ENCODE measurements at places on chromosomes 2 and 18.

DNA sequence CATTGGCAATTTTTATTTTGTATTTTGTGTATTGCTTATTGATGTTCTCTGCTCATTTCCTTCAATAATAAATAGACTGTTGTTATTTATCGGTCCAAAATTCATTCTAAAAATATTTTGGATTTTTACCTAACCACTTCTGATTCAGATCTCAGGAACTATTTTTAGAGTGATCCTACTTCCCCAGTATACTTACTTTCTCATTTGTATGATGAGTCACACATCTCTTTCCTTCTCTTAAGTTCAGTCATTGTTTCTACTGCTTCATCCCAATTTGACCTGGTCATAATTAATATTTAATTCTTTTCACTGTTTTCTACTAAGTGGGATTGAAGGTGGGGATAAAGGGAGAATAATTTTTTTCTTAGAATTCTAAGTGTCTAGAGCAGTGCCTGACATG is 75.1 kb downstream of the AGPS start:
- no peak for DNase-seq

DNA sequence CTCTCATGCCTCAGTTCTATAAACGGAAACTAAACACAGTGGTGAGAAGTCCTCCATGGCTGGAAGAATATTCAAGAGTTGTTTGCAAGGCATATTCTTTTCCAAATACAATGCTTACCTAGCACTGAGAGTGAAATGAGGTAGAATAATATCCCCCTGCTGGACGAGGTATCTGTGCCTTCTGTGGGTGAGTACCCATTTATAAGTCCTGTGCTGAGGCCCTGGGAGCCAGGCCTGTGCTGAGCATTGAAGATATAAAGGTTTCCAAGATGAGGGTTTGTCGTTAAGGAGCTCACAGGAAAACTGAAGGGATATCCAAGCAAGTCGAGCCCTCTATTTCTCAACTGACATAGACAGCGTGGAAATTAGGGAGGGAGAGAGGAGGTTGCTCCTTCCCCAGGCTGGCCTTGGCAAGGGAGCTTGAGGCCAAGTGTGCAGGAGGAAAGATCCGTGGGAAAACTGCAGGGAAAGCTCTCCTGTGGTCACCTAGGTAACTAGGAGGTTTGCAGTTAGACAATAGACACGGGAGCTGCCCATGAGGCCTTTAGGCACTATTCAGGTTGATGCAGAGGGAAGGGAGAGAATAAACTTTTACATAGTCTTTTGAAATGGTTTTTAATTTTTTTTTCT is 17.6 kb downstream of the PTPRM start:
- DNase-seq = no peak

DNA sequence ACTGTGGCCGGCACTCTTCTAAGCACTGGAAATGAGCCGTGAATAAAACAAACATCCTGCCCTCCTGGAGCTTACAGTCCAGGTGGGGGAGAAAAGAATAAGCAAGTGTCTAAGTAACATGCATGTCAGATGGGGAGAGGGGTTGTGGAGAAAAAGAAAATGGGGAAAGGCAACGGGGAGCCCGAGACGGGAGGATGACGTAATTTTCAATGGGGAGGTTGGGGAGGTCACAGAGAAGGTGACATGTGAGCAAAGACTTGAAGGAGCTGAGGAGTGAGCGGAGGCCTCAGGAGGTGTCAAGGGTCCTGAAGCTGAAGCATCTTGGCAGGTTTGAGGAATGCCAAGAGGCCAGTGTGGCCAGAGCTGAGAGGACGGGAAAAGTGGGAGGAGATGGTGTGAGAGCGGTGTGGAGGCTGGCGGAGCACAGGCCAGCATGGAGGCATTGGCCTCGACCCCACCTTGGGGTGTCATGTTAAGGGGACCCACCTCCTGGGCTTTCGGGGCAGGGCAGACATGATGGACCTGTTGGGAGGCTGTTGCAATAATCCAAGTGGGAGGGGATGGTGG is 15.0 kb upstream of the NTSR2 start:
- no peak for DNase-seq

GRCh38 chr2:206480161-206480560 is 36.8 kb downstream of the ADAM23 start:
- no peak for DNase-seq

DNA sequence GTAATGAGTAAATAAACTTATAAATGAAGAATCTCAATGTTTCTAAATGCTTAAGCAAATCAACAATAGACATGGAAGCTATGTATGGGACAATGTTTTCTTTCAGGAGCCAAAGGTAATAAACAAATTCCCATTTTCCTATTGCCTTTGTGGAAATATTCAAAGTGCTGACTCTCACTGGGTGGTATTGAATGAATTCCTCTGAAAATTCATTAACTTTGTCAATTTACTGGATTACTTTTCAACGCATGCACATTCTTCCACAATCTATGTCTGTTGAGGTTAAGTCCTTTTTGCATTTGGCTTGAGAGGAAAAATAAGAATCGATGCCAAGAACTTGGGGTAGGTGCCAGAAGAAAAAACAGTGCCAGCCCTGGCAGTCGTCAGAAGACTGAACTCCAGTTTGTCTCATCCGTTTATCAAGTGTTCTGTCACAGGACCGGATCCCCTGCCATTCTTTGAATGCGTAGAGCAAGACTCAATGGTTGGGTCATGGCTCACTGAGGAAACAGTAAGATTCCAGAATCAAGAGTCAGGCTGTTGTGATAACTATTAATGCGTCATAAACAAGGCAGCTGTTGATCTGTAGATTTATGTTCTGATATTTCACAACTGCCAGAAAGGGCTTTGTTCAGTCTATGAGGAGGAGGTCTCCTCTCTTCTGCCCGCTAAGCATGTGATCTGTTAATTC is 133.3 kb downstream of the GFPT1 start:
- DNase-seq = peak; percentile 3

DNA sequence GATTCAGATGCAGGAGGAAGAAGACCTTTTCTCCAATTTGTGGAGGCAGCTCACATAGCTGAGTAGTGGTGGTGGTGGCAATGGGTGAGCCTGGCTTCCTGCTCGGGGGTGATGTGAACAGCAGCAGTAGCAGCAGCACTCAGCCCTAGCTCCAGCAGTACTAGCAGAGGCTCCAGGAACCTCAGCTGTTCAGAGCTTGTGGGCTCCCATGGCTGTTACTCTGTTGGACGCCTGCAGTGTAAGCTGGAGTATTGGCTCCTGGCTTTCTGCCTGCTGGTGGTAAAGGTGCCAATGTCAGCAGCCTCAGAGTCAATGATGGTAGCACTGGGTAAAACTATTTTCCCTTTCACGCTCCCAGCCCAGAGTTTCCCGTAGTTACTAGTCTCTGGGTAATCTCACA is 3.1 kb upstream of the SEH1L start:
- no peak for DNase-seq

GRCh38 chr2:191783416-191783815 is 63.5 kb downstream of the CAVIN2 start:
- DNase-seq = no peak

- DNase-seq = no peak
Measured at GRCh38 chr2:119819846-119820245, 60.1 kb downstream of the PTPN4 start.

DNA sequence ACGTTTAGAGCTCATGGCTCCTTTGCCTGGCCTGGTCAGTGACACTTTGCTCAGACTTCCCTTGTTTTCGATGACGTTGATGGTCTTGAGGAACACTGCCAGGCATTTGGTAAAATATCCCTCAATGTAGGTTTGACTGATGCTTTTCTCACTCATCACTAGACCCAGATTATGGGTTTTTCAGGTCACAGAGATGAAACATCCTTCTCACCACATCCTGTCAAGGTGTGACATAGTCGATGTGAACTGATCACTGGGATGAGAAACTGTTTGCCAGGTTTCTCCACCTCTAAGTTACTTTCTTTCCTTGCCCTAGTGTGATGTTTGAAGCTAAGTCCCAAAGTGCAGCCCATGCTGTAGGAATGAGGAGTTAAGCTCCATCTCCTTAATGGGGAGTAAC is 81.5 kb downstream of the AFF3 start:
- no peak for DNase-seq

DNA sequence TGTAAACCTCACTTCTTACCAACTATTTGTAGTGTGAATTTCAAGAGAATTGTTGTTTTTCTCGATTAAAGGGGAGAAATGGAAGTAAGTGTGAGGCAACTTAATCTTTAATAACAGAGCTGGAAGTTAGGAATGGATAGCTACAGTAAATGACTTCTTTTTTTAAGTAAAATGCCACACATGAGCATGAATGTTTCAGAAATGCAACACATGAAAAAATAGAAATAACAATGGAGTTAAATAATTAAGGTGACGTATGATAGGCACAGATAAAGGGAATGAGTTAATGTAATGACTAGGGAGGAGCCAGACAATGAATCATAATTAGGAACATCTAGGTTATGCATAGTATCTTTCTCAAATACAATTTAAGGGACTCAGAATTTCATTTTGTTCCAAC is 3.4 kb downstream of the REL start:
- peak; percentile 55 for DNase-seq

All from SW480 (cell line).